Lung microvascular endothelial cell (primary cell): ENCODE measurements at places on chromosomes 12 and 14.
A peak's percentile ranks its signal among the peaks of the same experiment; 100 is the strongest.

DNA sequence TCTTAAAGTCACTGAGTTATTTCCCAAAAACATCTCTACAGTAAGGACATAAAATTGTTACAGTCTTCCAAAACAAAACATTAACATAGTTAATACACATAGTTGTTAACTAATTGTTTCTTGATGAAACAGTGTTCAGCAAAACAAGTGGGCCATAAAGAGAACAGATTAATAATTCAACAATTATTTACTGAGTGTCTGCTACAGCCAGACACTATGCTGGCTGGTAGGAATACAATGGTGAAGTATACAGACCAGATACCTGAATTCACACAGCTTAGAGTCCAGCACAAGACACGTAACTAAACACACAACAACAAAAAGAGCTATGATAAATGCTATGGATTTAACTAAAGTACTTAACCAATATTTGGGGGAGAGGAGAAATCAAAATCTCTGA lies 47.0 kb downstream of the PPP1R12A start:
- DNase-seq = no peak

GRCh38 chr12:61250303-61250702 lies 1009.9 kb upstream of the USP15 start:
- DNase-seq = no peak

DNA sequence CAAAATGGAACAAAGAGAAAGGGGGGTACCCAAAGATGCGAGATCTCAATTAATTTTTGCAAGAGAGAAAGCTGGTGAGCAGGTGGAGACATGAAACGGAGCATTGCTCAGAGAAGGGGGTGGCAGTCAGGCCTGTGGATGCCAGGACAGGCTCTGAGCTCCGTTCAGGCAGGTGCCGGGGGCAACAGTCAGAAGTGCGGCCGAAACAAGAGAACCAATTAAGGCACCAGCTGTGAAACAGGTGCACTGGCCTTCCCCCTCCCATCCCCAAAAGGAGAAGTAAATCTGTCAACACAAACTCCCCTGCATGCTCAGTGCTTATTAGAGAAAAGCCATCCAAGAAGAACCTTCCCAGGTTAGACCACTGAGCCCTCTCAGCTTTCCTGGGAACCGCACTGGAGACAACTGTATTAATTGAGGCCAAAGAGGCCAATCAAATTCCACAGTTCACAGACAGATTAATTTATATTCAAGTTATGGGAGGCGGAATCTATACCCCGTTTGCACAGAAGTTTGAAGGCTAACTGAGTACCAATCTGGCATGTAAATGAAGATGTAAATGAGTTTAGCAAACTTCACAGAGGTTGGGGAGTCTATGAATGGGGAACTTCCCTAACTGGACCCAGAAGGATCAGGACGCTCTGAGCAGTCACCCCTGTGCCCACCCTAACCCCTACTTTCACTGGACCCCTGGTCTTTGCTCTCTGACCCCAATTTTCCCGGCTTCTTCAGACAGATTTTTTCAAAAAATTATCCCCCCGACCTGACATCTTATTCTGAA lies 20.9 kb downstream of the OAS2 start:
- no peak for DNase-seq

GRCh38 chr12:62834406-62834805 lies 100.5 kb downstream of the PPM1H start:
- DNase-seq = no peak

DNA sequence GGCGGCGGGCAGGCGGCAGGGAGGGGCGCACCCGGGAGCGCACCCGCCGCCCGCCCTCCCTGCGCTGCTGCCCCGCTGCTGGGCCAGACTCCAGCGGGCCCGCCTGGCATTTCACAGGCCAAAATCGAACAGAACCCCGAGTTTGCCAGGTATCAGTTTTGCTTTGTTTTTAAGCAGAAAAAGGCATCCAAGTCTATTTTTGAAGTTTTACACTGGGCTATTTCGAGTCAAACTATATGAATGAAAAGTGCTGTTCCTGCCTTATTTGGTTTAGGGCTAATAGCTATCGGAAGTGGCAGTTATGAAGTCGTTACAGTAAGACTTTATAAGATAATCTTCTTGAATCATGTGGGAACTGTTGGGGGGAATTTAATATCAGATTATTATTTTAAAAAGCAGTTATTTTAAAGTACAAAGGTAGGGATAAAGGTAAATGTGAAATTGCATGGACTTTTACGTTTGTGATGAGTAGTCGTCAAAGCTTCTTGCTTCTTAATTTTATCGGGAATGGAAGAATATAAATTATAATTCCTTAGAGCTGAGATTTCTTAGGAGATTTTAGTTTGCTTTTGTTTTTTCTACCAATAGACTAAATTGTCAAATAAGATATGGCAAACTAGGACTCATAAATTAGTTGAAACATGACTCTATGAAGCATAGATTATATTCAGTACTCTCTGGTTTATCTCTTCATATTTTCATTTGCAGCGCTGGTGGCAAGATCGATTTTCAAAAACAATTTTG lies 1.1 kb downstream of the MSRB3 start:
- peak; percentile 70 for DNase-seq

DNA sequence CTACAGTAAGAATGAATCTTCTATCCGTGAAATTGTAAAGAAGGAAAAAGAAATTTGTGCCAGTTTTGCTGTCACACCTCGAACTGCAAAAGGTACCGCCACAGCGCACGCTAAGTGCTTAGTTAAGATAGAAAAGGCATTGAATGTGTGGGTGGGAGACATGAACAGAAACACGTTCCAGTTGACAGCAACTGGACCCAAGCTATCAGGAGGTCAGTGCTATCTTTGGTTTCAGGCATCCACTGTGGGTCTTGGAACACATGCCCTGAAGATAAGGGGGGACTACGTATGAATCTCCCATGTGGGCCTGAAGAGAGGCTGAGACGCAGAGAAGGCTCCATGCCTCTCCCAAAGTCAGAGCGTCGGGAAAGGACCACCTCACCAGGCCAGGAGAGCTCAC lies 9.8 kb downstream of the IFFO1 start:
- no peak for DNase-seq

DNA sequence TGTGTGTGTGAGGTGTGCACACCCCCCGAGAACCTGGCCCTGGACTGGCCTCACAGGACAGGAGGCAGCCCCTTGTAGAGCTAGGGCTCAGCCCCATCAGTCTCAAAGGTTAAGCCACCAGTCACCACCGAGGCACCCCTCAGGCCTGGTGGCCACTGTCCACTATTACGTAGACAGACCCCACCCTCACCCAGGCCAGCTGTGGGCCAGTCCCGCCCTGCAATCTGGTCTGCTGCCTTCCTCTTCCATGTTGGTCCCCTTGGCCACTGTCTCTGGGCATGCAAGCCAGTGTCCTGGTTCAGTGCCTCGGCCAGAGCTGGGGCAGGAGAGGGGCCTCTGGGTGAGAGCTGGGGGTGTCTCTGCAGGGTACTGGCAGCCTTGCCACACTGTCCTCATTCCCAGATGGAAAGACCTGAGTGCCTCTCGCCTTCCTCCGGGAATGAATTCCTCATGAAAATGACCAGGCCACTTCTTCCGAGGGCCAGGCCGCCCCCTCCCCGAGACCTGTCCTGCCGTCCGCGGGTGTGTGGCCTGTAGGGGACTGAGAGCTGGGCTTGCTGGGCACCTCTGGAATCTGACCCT lies 897 bp upstream of the TEX22 start:
- DNase-seq = no peak
